Bronchus fibroblast of lung (primary cell): ENCODE measurements at places on chromosomes 13 and 19. TPM values are rescaled to one million over a fixed set of nuclear protein-coding genes. Genes with fewer than 3 reads are reported as not detected.

CD70 gene
- total RNA-seq: not detected in 2 replicates

HIPK4 gene
- under 0.01 and 0.15 TPM in 2 replicates for total RNA-seq

ZNF729 gene
- not detected in 2 replicates for total RNA-seq

RUBCNL gene
- total RNA-seq: 0.17 and 0.30 TPM in 2 replicates

MYPOP gene
- total RNA-seq: 2.7 and 2.9 TPM in 2 replicates

TYROBP gene
- total RNA-seq: not detected in 2 replicates

TMEM143 gene
- total RNA-seq: 6.1 and 9.1 TPM in 2 replicates

CLDN10 gene
- total RNA-seq: not detected in 2 replicates

POU4F1 gene
- total RNA-seq: not detected in 2 replicates

OVOL3 gene
- total RNA-seq: not detected in 2 replicates

TMEM150B gene
- not detected in 2 replicates for total RNA-seq

IGFL1 gene
- not detected in 2 replicates for total RNA-seq

TMPRSS9 gene
- not detected in 2 replicates for total RNA-seq

IQCN gene
- total RNA-seq: 0.30 and 0.50 TPM in 2 replicates

THSD8 gene
- total RNA-seq: not detected in 2 replicates

DACH1 gene
- total RNA-seq: under 0.01 and 0.17 TPM in 2 replicates

SHISA2 gene
- 0.17 and 0.30 TPM in 2 replicates for total RNA-seq

ZNF560 gene
- 0.67 and 1.0 TPM in 2 replicates for total RNA-seq

PABPC3 gene
- under 0.01 TPM in 1 of 2 replicates, not detected in the other for total RNA-seq

KIR2DL1 gene
- not detected in 2 replicates for total RNA-seq

SIGLEC9 gene
- under 0.01 TPM in 1 of 2 replicates, not detected in the other for total RNA-seq

CEACAM19 gene
- total RNA-seq: 2.7 and 3.3 TPM in 2 replicates

SPACA6 gene
- 3.7 and 5.4 TPM in 2 replicates for total RNA-seq

C19orf38 gene
- 0.15 and 0.17 TPM in 2 replicates for total RNA-seq

ZNF730 gene
- total RNA-seq: 4.0 and 7.1 TPM in 2 replicates

PLIN5 gene
- not detected in 2 replicates for total RNA-seq

GPR180 gene
- 6.4 and 6.9 TPM in 2 replicates for total RNA-seq

CEACAM8 gene
- not detected in 2 replicates for total RNA-seq

TNFSF13B gene
- total RNA-seq: 0.74 and 2.5 TPM in 2 replicates

PSG2 gene
- not detected in 2 replicates for total RNA-seq

LILRB2 gene
- total RNA-seq: not detected in 2 replicates

MIDN gene
- total RNA-seq: 18.7 and 19.2 TPM in 2 replicates

TIMM44 gene
- total RNA-seq: 56.2 and 56.8 TPM in 2 replicates

ONECUT3 gene
- not detected in 2 replicates for total RNA-seq

MAP2K2 gene
- 152 and 158 TPM in 2 replicates for total RNA-seq

HSH2D gene
- total RNA-seq: not detected in 2 replicates

COL5A3 gene
- 0.34 and 0.59 TPM in 2 replicates for total RNA-seq

PSPN gene
- total RNA-seq: 0.45 and 0.84 TPM in 2 replicates

ZNF101 gene
- 2.9 and 3.6 TPM in 2 replicates for total RNA-seq

ZNF418 gene
- 1.2 and 1.3 TPM in 2 replicates for total RNA-seq

ZNF530 gene
- 5.8 and 9.1 TPM in 2 replicates for total RNA-seq

FCAR gene
- not detected in 2 replicates for total RNA-seq

KCTD15 gene
- total RNA-seq: 40.9 and 47.9 TPM in 2 replicates

GRIK5 gene
- 0.34 and 1.0 TPM in 2 replicates for total RNA-seq

PRDX2 gene
- 409 and 461 TPM in 2 replicates for total RNA-seq

TMTC4 gene
- total RNA-seq: 22.9 and 24.4 TPM in 2 replicates

CLEC4G gene
- not detected in 2 replicates for total RNA-seq

C1QTNF9 gene
- not detected in 2 replicates for total RNA-seq

LIM2 gene
- total RNA-seq: not detected in 2 replicates

ALOX5AP gene
- 0.74 TPM in 1 of 2 replicates, not detected in the other for total RNA-seq

KLHL1 gene
- not detected in 2 replicates for total RNA-seq

KCNC3 gene
- not detected in 2 replicates for total RNA-seq

LRRC63 gene
- 0.15 TPM in 1 of 2 replicates, not detected in the other for total RNA-seq

GIPR gene
- 0.50 TPM in 1 of 2 replicates, not detected in the other for total RNA-seq

STOML3 gene
- not detected in 2 replicates for total RNA-seq

TMIGD2 gene
- total RNA-seq: not detected in 2 replicates
